Foreskin melanocyte (primary cell): ENCODE measurements at places on chromosomes 5 and 9.

GRCh38 chr9:73009649-73010288 is 56.9 kb upstream of the ALDH1A1 start:
- DNase-seq, result no peak

DNA sequence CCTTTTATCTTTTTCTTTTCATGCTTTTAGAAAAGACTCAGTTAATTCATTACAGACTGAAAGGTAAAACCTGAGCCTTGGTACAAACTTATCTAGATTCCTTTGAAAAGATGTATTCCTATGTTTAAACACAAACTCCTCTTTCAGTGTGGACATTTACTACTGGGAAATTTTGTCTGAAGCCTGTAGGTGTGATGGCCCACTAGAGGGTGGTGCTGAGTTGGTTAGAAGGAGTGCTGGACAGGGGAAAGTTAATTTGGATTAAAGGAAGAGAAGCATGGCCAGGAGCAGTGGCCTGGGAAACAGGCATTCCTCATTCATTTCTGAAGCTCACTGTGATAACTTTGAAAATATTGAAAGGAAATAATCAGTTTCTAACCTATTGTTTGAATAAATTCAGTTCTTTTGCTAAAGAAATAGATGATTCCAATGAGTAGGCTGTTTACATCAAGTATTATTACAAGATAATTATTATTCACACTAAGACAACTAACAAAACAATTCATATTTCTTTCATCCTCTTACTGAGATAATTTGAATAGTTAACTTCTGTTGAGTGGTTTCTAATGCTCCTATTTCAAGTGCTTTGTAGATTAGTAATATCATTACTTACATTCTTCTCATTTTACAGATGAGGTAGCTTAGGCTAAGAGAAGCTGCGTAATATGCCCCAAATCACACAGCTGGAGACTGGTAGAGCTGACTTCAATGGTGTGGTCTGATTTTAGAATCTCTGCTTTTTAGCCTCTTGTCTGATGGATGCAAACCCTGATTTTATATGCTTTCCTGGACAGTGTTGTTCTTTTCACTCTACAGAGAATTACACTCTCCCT is 150.9 kb downstream of the ADGRV1 start:
- DNase-seq, result peak; percentile 22

GRCh38 chr9:88652876-88653275 is 117.9 kb downstream of the NXNL2 start:
- DNase-seq, result no peak

DNA sequence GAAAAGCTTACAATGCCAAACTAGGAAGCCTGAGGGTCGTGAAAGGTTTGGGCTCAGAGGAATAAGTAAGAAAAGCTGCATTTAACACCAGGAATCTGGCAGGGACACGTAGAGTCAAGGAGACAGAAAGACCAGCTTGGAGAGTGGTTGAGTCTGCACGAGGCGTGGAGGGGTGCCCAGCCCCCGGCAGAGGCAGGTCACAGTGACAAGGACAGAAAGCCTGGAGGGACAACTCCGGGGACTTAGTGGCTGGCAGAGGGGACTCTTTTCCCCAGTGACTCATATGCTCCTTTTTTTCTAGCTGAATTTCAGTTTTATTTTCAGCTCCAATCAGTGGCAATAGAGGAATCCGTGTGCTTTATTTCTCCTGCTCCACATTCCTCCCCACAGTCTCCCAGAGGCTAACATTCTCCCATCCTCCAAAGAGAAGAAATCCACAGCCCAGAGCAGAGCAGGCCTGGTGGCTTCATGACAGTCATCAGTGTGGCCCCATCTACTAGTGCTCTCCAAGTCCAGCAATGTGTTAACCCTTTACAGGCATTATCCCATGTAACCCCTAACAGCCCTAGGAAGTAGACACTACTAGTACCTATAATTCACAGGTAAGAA is 80.7 kb downstream of the KCNIP1 start:
- DNase-seq, result no peak

- DNase-seq, result no peak
These were observed 138.0 kb downstream of the CAAP1 start for GRCh38 chr9:26754509-26755164.

DNA sequence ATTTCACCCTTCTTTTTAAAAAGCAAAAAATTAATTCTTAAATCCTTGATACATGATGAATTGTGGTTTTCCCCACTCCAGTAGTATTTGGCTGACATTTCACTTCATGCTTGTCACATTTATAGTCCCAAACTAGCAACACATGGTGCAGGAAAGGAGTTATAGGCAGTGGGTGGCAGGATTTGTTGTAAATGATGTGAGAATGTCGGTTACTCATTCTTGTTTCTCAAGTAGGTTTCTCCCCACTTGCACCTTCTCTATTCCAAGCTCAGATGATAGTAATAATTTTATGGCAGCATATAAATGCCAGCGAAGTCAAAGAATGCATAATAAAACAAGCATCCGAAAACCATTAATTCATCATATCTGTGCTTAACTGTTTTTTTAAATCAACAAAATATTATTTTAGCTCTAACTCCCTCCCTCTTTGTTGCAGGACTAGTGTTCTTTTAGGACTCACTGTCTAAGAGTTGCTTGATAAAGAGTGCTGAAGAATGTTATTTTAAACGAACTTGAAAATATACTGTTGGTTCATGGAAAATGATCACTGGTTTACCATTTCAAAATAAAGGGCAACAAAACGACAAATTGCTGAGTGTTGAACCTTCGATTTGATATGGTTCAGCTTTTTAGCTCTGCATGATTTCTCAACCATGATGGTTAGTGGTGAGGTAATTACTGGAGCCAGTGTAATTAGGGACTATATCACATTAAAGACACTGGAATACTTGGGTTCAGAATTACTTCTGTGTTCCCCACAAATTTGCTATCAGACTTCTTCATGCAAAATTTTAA is 88.1 kb upstream of the ADAMTSL1 start:
- no peak for DNase-seq

GRCh38 chr5:146340260-146341081 is 1.8 kb downstream of the POU4F3 start:
- peak; percentile 57 for DNase-seq

GRCh38 chr9:109329638-109330258 is 8.9 kb upstream of the EPB41L4B start:
- DNase-seq, result no peak

DNA sequence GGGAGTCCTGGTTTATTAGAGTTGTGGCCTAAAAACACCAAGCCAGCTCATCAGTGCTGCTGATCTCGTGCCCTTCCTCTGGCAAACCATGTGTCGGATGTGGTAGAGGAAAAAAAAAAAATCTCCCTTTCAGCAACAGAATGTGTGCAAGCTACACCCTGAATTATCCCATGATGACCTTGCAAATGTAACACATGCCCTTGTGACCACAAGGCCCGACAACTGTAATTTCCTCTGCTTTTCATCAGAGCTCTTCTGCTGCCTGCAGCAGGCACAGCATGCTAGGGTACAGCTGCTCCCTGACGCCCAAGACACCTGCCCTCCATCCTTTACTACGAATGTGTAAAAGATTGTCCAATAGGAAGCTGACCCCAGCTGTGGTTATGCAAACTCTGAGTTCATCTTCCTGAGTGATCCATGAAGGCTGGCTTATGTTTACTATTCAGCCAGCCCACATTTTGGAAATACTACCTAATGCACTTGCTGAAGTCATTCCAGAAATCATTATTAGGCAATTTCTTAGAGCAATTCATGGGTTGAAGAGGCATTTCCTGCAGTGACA is 14.6 kb upstream of the BNC2 start:
- DNase-seq, result peak; percentile 92

DNA sequence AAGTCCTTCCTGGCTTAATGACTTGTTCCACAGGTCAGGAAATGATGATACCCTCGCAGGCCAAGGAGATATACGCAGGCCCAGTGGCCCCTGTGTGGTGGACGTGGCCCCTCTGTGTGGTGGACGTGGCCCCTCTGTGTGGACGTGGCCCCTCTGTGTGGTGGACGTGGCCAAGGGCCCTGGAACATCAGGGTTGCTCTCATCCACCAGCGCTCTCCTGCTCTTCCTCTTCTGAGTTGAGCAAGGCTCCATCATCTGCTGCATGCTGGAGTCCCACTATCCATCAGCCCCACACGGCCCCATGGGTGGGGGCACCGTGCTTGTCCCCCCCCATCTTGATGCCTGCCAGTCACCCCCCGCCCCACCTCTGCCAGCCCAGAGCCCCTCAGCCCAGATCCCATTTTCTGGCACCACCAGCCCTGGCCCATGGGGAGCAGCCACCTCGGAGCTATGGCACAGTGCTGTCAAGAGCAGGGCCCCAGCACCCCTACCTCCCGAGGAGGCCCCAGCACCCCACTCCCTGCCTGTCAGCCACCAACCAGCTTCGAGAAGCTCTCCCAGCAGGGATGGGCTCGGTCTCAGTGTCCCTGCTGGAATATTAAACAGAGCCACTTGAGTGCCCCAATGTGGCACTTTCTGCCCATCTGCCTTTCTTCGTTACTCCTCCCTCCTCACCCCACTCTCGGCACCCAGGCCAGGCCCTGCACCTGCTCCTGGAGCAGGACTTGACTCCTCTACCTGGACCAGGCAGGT is 8.1 kb downstream of the LRRC14B start:
- DNase-seq, result no peak

- DNase-seq, result no peak
These were observed 98.7 kb downstream of the RAPGEF6 start for GRCh38 chr5:131536211-131536826.

- DNase-seq, result no peak
These were observed 6.3 kb upstream of the IRX2 start for GRCh38 chr5:2757563-2758351.

- no peak for DNase-seq
These were observed 129.7 kb downstream of the GOLPH3 start for GRCh38 chr5:32044434-32044833.

GRCh38 chr9:124805186-124805585 is 28.3 kb downstream of the OLFML2A start:
- no peak for DNase-seq
